ENCODE measurements at places on chromosomes 12 and 14.

- DNase-seq: no peak
These were observed 4.0 kb upstream of the ARF3 start for GRCh38 chr12:48961331-48961730.

- DNase-seq: no peak
These were observed 233.6 kb upstream of the RMST start for GRCh38 chr12:97229004-97229403.

- no peak for DNase-seq
These were observed 435.2 kb downstream of the ETNK1 start for GRCh38 chr12:23060161-23060560.

DNA sequence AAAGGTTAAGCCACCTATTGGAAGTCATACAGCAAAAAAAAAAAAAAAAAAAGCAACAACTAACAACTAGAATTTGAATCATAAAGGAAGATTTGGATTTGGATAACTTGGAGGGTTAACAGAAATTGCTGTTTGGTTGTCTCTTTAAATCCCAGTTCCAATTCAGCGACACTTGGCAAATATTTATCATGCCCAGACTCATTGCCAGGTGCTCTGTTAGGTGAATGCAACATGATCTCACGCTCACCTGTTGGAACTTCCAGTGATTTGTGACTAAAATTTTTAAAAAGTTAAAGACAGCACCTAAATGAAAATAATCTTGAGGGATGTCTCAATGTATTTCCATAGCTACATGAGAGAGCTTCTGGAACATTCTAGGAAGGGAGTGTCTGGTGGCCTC lies 103.7 kb downstream of the TBX3 start:
- DNase-seq: no peak

- DNase-seq: no peak
These were observed 5.8 kb upstream of the DHH start for GRCh38 chr12:49100380-49100779.

- DNase-seq: no peak
These were observed 142.7 kb downstream of the CEP128 start for GRCh38 chr14:80798878-80799277.

DNA sequence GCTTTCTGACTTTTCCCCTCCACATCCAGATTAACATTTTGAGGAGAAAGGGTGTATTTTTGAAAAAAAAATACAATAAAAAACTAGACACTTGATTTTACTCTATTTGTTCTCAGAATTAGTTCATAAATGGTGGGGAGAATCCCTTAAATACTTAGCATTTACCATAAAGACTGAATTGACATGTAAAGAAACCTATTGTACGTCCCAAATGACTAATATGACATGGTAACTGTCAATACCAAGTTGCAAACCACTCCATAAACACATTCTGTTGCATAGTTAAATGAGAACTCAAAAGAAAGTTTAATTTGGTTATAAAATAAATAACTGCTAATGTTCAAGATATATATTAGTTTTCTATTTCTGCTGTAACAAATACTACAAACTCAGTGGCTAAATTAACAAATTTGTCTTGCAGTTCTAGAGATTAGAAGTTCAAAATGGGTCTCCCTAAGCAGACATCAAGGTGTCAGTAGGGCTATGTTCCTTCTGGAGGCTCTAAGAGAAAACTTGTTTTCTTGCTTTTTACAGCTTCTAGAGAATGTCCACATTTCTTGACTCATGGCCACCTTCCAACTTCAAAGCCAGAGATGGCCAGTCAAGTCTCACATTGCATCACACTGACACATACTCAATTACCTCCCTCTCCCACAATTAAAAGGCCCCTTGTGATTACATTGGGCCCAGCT lies 16.0 kb downstream of the NELL2 start:
- no peak for DNase-seq

DNA sequence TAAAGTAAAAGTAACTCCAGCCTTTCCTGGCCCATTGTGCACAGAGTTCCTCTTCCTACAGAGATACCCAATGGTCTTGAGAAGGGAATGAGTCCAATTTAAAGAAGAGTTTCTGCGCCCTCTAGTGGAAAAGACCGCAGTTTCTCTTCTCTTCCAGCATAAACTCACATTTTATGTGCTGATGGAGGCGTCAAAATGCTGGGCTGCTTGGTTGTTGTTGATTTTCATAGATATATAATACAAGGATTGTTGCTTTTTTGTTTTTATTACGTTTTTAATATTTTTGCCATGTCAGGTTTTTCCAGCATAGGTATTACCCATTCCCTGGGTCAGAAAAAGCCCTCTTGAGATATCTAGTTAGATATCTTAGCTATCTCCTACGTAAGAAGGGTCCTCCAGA lies 356.9 kb upstream of the STXBP6 start:
- peak; percentile 40 for DNase-seq

DNA sequence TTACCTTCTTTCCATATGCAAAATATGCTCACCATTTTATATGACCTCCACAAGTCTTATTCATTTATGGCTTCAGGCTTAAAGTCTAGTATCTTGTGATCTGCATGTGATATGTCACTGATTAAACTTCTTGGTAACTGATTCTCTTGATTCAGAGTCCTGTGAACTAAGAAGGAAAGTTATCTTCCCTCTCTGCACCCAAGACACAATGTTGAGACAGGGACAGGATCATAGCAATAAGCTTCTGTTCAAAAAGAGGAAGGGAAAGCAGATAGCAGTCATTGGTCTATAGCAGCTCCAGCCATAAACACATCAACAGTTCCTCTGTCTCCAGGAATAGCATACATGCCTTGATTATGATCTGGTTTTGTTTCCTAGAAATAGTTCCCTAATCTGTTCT lies 103.1 kb downstream of the UNC79 start:
- DNase-seq: no peak

DNA sequence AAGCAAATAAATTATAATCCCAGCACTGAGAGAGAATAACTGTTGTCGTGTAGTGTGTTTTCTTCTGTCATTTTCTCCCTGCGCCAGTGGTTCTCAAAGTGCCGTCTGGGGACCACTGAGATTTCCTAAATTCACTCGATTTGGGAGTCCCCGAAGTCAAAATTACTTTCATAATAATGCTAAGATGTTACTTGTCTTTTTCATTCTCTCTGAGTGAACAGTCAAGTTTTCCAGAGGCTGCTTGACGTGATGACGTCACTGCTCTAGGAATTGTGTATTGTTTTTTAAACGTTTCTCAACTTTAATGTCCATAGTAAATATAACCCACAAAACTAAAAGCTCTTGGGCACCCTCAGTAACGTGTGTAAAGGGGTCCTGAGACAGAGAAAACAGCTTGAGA lies 796 bp upstream of the POP5 start:
- DNase-seq: no peak

DNA sequence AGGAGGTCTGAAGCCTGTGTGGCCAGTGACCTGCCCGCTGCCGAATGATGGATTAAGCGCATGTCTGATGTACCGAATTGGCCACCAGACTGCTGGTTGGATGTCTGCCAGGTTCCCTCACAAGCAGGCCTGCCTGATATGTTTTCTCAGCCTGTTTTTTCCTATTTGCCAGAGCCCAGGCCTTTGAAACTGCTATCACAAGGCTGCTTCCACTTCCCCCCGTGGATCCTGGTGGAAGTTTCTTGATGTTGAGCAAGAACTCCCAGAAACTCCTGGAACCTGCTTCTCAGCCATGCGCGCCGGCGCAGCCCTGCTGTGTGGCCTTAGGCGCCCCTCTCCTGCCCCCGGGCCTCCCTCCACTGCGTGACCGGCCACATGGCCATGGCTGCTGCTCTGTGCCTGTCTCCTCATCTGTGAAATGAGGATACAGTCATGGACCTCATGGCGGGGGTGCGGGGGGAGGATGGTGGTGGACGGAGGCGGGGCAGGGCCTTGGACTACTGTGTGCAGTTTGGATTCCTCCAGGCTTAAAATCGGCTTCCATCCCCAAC lies 56.6 kb downstream of the CALM1 start:
- DNase-seq: no peak

GRCh38 chr12:40262657-40263056 lies 37.9 kb downstream of the LRRK2 start:
- DNase-seq: no peak

- no peak for DNase-seq
These were observed 52.5 kb downstream of the KANSL2 start for GRCh38 chr12:48629541-48629940.

GRCh38 chr12:88945051-88945732 lies 364.9 kb upstream of the KITLG start:
- DNase-seq: no peak

Data from RPMI8226 (cell line).